ENCODE measurements at places on chromosomes 2 and 18.

DNA sequence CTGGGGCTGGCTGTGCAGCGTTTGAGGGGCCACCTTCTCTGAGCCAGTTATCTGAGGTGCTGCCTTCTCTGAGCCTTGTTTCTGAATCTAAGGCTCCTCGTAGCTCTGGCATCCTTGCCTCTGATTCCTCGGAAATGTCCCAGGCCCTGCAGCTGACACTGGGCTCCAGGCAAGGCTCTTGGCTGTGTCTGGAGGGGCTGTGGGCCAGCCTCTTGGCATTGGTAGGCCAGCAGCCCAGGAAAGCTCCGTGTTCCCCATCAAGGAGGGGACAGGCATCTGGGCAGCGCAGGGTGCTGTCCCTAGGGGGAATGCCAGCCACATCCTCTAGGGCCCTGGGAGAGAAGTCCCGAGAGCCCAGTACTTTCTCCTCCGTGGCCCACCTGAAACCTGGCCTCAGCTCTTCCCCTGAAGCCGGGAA is 40.7 kb upstream of the TAF1B start:
- DNase-seq: no peak

- DNase-seq: no peak
These were observed 78.9 kb downstream of the MAP4K4 start for GRCh38 chr2:101776172-101777043.

DNA sequence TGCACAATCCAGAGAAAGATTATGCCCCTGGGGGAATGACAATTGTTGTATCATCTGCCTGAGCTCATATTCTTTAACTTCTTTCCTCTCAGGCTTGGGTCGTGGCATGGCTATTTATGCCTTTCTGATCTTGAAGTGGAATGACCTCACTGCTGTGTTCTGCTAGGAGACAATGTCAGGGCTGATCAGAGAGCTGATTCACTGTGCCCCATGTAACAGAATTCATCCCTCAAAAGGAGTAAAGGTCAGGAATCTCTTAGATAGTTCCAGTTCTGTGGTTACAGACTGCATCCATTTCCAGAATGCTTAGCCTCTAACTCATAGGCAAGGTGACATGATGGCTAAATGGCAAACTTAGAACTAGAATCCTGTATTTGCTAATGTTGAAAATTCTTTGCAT is 511.7 kb upstream of the CNTNAP5 start:
- DNase-seq: no peak

DNA sequence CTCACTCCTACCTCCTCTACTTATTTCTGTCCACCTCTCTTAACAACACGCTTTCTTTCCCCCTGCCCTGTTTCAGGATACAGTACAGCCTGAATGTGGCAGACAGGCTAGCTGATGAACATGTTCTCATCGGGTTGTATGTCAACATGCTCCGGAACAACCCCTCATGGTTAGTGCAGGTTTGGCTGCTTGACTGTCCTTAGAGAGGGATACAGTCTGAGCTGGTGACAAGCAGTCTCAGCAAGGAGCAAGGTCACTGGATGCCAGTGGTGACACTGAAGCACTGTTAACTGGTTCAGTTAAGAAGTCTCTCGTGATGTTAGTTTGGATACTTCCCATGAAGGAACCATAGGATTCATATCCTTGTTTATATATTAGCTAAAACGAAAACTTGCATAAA is 128.6 kb downstream of the DTNA start:
- DNase-seq: no peak

DNA sequence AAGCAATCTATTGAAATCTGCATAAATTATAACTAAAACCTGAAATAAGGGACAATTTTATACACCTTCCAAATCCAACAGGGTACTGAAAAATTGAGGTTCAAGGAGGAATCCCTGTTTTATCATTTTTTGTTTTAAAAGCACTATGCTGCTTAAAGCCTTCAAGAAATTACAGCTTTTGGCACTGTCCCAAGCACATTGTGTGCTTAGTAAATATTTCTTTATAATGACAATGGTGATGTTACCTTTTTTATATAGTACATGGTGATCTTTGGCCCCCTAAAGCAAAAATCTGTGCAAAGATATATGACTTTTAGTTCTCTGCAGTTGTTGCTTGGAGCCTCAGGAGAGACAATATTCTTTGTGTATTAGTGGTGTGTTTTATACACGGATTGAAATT is 71.6 kb upstream of the EFEMP1 start:
- DNase-seq: no peak

- DNase-seq: no peak
These were observed 82.9 kb downstream of the ADCYAP1 start for GRCh38 chr18:987325-988186.

DNA sequence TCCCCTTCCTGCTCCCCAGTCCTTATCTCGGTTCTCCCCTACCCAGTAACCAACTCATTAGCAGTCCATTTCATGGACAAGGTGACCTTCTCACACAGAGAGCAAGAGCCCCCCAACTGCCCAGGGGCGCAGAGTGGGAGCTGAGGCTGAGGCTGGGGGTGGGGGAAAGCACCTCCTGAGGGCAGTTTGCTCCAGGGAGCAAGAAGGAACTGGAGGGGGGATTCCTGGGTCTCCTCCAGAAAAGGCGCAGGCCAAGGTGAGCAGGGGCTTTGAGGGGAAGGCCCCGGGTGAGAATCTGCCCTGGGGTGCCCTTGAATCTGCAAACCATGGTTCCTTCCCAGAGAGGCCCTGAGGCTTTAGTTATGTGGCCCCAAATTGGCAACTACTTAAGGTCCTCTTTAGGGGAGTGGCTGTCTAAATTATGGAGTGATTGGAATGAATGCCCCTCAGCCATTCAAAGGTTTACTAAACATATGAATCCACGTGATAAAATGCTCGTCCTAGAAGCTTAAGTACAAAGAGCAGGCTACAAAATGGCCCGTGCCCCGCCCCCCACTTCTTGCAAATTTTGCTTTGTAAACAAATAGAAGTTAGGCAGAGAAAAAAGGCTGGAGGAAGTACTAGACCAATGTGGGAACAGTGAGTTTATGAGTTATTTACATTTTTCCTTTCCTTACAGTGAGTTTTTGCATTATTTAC is 123.5 kb upstream of the HS6ST1 start:
- DNase-seq: no peak

GRCh38 chr18:37476611-37477295 is 88.8 kb downstream of the CELF4 start:
- DNase-seq: no peak

DNA sequence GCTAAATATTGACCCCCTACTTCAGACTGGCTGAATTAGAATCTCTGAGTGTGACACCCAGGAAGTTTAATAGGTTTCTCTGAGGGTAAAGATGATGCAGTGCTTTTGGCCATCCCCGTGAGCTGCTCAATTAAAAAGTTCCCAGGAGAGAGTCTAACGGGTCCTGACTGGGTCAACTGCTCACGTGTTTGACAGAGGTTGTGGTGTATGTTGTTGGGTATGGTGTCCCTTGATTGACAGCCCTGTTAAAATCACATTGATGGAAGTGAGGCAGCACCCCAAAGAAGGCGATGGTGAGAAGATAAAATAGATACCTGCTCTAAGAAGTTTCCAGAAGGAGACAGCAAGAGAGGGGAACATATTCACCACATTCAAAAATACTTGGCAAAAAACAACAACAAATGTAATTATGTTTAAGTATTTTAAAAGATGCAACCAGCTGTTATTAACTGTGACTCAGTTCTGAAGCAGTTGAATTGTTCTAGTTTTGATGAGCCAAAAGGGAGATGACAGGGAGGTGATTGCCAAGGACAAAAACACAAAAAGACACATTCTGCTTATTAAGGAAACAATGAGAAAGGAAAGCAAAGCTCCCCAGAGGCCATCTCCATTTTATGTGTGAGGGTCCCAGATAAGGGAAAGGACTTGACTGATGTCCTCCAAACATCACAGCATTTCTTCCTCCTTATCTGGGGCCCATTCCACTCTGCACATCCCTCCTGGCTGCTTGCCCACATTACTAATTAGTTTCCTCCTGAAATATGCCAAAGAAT is 11.5 kb upstream of the GMCL1 start:
- DNase-seq: no peak

DNA sequence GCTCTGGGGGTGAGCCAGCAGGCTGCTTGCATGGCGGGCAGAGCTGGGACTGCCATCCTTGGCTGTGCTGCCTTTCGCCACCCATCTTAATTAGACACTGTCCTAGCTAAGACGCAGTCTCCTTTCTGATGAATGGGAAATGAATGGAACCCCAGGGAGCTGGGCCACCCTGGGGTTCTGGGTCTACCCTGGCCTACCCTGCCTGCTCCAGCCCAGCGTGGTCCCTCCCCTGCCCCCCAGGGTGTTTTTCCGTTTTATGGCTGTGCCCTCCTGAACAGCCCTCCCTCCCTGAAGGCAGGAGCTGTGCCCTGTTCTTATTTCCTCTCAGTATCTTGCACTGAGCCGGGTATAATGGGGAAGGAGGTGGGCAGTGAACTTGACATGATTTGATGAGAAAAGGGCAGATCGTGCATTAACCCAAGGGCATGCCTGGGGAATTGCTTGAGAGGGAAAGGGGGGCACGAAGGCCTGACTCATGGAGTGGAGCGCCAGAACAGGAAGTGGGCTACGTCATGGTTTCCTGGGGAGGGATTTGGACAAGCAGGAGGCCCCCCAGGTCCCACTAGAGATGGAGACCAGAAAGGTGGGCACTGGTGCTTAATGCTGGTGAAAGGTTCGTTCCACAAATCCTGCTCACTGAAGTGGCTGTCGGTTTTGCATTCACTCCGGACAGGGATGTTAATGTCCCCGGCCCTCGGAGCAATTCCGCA is 165.0 kb downstream of the KLHL29 start:
- DNase-seq: no peak

- no peak for DNase-seq
These were observed 13.9 kb downstream of the LRP2 start for GRCh38 chr2:169348321-169349024.

DNA sequence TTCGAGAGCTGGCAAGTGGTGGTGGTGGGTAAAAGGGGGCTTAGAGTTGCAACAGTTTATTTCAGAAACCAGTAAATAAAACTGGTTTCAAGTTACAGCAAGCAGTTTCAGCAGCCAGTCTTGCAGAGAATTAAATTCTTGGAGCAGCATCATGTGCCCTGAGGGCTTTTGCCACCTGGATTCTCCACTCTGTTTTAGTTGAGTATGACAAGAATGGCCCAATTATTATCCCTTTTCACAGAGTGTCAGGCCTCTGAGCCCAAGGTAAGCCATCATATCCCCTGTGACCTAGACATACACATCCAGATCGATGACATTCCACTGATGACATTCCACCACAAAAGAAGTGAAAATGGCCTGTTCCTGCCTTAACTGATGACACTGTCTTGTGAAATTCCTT is 72.8 kb upstream of the FANCL start:
- DNase-seq: no peak

DNA sequence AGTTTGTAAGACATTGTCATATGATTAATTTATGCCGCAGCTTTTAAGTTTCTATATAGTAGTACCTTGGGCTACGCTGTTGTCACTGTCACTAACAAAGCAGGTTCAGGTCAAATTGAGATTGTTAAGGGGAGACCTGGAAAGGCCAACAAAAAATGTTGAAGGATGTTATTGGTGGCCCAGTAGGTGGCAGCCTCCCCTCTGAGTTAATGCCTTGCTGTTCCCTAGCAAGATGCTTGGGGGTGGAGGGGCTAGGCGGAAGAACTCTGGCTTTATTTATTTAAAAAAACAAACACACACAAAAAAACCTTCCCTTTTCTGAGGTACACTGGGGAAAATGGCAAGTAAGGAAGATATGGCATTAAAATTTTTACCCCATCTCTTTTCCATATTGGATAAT is 128.3 kb upstream of the ATP5MC3 start:
- DNase-seq: no peak

- DNase-seq: no peak
These were observed 154.6 kb downstream of the ANKRD36 start for GRCh38 chr2:97267411-97268074.

DNA sequence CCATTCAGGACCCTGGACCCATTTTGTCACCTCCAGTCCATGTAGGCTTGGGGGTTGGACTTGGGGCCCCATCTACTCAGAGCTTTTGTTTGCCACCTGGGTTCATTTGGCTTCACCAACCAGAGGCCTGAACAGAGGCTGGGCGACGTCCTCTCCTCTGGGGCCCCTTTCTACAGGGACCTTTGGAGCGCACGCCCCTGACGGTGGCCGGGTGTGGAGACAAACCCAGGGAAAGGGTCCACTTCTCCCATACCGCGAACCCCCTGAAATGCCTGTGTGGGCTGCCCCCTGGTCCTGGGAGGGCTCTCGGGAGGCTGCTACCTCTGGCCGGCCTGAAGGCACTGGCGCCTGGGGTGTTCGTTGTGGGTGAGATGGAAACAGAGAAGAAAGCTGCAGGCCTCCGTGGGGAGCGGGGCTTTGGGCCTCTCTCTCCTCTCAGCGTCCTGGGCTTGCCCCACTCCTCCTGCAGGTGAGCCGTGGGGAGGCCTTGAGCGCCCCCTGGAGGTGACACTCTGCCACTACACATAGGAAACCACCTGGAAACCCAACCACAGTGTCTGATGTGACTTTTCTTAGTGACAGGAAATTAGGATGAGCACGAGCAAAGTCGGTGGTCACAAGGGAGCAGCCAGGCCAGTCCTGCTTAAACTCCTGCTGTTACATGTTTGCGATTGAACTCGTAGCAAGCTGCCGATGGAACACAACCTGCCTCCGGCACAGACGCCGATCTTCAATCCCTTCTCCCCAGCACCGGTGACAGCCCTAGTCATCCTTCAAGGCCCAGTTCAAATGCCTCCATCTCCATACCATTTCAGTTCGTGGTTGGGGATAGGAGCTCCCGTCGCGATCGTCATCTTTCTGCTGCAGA is 12.0 kb upstream of the NTSR2 start:
- no peak for DNase-seq

GRCh38 chr2:145159676-145160075 is 639.8 kb upstream of the ZEB2 start:
- no peak for DNase-seq

GRCh38 chr2:120677696-120678247 is 57.9 kb upstream of the GLI2 start:
- DNase-seq: no peak

- no peak for DNase-seq
These were observed at the start of gene CCBE1 for GRCh38 chr18:59697236-59697932. Gene CCBE1, minus strand, starts transcription at chr18:59697423.

- DNase-seq: no peak
These were observed 247.8 kb upstream of the KLHL29 start for GRCh38 chr2:23137166-23137565.

- DNase-seq: no peak
These were observed 127.9 kb upstream of the SH3BP4 start for GRCh38 chr2:234823877-234824376.

DNA sequence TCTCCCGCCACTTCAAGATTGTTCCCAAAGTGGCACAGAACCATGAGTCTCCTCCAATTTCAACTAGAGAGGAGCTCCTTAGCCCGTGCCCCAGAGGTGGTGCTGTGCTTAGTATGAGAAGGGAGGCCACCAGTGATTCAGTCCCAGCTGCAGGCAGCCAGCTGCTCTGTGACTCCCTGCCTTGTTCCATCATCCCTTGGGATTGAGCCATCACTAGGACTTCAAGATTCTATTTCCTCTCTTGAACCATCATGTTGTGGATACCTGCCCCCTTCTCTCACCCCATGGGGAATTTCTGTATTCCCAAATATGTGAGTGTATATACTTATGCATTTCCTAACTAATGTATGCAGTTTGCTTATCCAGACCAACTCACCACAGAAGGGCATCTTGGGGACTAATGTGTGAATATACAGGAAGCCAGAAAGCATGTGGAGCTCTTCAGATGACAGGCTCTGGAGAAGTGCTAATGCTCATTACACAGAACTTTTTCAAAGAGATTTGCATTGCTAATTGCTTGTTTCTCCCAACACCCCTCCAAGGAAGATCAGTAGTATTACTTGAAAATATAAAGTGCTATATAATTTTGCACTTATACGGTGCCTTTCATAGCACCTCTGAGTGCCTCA is 111.0 kb upstream of the MAP3K20 start:
- no peak for DNase-seq

GRCh38 chr2:168773719-168774521 is 28.5 kb upstream of the NOSTRIN start:
- no peak for DNase-seq

All from stimulated activated CD8-positive, alpha-beta memory T cell treated with anti-CD3 and anti-CD28 coated beads, Interleukin-4, amount 100 ng/mL, for 1 hour (primary cell).